ENCODE measurements at places on chromosomes 11 and 22. TPM values are rescaled to one million over a fixed set of nuclear protein-coding genes. Genes with fewer than 3 reads are reported as not detected.

Gene CARNS1
- total RNA-seq: 0.71 TPM

- DNase-seq: no peak
Measured at GRCh38 chr22:17982572-17983141, 41.7 kb downstream of the MICAL3 start.

Gene FGF19
- not detected for total RNA-seq

DNA sequence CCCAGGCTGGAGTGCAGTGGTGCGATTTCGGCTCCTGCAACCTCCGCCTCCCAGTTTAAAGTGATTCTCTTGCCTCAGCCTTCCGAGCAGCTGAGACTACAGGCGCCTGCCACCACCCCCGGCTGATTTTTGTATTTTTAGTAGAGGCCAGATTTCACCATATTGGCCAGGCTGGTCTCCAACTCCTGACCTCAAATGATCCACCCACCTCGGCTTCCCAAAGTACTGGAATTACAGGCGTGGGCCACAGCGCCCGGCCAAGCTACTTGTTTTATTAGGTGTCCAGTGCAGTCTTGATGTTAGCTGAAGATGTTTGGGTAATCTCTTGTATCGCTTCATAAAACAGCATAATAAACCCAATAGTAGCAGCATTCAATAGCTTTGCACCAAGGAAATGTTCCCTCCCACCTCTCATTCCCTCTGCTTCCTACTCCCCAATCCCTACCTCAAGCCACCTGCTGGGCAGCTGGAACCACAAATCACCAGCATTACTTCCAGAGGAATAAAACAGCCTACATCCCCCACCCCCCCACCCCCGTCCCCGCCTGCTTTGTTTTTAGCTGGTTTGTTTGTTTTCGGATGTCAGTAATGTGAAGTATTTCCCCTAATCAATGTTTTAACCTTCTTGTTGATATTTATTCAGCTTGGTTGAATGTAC lies 11.0 kb upstream of the GRIK4 start:
- DNase-seq: no peak

DNA sequence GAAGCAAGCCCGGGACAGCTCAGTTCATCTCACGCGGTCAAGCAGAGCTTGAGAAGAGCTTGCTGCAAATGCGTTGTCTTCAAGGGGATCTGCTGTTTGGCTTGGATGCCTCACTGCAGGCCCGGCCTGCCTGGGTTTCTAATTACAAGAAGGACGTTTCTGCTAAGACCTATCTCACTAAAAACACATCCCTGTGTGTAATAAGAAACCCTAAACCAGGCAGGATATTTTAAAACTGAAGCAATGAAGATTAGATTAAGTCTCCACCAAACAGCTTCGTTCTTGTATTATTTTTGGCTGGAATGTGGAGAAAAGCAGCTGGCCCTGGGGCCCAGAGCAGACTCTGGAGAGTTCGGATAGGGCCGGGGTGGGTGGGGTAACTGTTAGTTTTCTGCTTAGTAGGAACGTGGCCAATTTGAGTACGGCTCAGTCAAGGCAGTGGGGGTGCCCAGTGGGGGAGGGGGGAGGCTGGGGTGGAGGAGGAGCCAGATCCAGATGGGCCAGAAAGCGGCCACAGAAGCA lies 6.0 kb downstream of the PKNOX2 start:
- DNase-seq: no peak

GRCh38 chr11:65903068-65903481 lies 2.9 kb upstream of the FOSL1 start:
- no peak for DNase-seq

Gene C11orf68
- total RNA-seq: 36.5 TPM

Measured in lower lobe of right lung (tissue), 2 donors.